ENCODE measurements at places on chromosomes 11 and 22. TPM values are rescaled to one million over a fixed set of nuclear protein-coding genes. Genes with fewer than 3 reads are reported as not detected.

DNA sequence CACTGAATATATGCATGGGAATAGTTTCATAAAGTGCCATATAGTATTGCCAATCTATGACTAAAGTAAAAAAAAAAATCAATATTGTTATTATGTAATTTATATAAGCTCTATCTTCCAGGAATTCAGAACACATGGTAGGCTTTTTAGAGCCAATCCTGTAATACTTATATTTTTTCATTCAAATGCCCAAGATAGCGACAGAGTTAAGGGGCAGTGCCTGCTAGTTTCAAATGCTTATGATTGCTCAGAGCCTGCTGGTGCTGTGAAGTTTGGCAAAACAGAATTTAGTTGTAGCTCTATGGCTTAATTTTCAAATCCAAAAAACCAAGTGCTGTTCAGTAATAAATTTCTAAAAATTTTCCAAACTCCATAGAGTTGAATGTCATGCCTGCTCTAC lies 39.0 kb upstream of the BLID start:
- DNase-seq = no peak

DNA sequence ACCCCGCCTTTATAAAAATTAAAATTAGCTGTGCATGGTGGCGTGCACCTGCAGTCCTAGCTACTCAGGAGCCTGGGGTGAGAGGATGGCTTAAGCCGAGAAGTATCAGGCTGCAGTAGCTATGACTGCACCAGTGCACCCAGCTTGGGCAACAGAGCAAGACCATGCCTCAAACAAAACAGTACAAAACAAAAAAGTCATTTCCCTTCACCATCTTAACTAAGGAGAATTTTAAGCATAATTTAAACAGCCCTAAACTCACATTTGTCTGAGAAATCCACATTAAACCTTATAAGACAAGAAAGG lies 23.3 kb upstream of the TFIP11 start:
- no peak for DNase-seq

DNA sequence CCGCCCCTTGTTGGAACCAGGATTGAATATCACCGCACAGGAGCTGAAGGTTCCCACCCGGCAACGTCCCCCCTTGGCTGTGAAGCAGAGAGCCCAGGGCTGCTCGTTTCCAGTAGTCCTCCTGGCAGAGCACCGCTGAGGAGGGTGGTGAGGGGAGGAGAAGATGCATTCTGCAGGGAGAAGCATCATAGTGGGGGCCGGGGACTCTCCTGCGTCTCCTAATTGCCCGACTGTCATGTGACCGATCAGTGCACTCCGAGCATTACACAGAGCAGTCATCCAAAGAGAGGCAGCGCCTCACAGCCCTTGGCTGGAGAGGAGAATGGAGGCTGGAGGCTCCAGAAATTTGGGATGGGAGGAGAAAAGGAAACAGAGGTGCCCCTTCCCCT lies 85.0 kb upstream of the SEPTIN5 start:
- DNase-seq = no peak

DNA sequence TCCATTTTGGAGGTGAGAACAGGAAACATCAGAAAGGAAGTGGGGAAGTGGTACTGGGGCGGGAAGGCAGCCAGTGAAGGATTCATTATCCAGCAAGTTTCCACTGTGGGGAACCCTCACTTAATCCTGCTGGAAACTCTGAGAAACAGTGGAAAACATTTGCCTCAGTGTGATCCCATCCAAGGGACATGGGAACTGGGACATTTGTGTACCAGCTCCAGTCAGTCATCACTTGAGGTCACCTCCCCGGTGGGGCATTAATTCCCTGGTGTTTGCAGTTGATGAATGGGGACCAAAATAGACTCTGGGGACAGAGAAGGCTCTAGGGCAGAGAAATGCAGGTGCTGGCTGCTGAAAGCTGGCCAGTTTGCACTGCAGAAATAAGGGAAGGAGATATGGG lies 599.9 kb downstream of the BUD13 start:
- DNase-seq = no peak

DNA sequence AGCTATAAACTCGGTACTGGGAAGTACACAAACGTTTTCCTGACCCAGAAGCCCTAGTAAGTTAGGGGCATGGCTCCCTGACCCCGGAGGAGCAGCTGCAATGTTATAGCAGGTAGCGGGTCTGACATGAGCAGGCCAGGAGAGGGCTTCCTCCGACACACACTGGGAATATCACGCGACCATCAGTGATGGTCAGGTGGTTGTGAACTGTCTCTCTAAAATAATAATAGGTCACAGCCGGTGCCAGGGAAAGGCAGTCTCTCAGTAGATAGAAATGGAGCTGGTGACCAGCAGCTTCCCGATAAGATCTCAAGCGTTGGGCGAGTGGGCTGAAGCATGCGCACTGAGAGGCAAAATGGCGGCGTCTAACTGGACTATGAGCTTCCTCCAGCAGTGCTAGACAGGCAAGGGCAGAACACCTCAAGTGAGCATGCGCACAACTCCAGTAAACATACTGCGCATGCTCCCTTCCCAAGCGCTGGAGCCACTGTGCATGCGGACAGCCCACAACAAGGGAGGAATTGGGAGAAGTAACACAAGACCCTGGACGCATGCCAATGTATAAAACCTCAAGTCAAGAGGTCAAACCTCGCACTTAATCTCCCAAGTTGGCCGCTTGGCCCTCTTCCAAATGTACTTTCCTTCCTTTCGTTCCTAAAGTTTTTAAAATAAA lies 22.3 kb upstream of the TESMIN start:
- no peak for DNase-seq

GRCh38 chr11:116680349-116681125 lies 92.2 kb downstream of the BUD13 start:
- DNase-seq = no peak

DNA sequence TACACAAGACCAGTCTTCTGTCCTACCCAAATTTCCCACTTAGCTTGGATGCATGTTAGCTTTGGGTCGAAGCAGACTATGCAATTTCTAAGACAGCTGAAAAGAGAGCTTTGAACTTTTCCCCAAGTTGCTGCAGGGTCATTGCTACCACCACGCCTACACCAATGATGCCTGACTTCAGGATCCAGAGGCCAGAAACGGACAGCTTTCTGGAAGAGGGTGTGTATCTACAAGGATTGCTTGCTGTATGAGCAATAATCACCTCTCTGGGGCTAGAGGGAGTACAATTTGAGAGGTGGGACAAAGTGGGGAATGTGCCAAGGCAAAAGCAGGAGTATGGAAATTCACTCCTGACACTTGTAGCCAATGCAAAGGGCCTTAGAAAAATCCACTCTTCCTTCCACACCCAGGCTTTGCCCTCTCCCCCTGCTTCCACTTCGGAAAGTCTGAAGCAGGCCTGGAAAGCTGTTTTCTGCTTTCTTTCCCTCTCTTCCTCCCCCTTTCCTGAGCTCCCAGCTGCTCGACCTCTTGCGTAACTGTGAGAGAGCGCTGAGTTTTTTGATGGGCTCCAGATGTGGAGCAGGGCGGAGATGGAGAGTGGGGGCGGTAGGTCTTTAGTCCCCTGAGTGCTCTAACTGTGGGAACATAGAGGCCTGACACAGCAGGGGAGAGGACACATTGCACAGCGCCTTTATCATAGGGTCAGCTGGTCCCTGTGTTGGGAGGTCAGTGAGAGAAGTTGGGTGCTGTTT lies 2.1 kb upstream of the PHLDB1 start:
- DNase-seq = no peak

DNA sequence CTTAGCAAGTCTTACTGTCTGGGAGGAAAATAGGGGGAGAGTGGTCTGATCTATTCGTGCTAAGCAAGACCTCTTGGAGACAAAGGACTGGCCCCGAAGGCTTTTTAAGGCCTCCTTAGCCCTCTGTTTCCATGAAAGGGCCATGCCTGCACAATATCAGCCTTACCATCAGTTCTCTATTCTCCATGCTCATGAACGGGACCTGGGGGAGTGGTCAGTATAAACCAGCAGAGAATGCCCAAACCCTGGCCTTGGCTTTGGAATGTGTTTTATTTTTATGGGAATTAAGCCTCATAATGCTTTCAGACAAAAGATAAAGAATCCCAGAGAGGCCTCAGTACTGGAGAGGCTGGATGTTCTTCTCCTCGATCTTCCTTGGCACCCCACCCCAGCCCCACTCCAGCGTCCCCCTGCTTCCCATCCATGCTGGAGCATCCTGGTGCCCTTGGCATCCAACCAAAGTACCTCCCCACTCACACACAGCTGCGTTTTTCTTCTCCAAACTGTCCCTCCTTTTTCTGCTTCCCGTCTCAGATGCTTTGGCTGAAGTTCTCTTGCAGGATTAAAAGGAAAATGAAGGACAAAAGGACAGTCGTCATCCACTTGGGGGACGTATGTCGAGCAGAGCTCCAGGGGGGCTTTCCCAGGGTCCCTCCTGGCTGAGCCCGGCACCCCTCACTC lies 18.6 kb downstream of the FXYD6 start:
- DNase-seq = no peak

DNA sequence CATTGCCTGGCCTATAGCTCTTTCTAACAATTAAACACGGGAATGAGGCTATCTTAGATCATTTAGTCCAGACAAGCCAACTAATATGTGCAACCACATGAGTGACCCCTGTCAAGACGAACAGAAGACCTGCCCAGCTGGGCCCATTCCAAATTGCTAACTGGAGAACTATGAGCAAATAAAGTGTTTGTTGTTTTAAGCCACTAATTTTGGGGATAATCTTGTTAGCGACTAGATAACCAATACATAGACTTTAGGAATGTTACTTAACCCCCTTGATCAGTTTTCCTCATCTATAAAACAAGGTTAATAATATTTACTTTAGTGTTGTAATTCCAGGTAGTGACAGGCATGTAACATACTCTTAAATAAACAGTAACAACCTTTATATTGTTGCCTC lies 848.3 kb downstream of the METTL15 start:
- no peak for DNase-seq

GRCh38 chr11:30255637-30256036 lies 24.8 kb downstream of the FSHB start:
- DNase-seq = no peak

DNA sequence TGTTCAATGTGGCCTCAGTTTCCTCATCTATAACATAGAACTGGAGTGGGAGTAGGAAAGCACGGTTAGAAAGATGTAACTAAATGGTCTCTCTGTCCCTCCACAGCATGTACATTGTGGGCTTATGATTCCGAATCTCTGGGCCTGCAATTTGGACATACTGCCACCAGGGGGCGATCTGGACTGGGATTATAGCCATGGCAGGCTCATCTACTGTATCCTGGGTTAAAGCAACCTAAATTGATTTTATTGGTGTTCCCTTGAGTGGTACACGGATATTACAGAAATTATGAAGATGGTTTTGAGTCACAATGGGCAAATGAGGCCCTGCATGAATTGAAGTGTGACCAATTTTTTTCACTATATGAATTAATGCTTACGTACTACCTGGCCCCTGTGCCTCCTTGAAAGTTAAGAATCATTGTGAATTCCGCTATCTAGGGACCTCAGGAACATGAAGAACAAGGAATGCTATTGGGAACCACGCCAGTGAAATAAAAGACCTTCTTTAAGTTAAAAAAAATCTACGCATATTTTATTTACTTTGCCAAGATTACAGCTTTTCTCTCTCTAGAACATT lies 32.9 kb downstream of the TST start:
- DNase-seq = no peak

GRCh38 chr11:116135891-116136290 lies 631.7 kb upstream of the CADM1 start:
- no peak for DNase-seq

DNA sequence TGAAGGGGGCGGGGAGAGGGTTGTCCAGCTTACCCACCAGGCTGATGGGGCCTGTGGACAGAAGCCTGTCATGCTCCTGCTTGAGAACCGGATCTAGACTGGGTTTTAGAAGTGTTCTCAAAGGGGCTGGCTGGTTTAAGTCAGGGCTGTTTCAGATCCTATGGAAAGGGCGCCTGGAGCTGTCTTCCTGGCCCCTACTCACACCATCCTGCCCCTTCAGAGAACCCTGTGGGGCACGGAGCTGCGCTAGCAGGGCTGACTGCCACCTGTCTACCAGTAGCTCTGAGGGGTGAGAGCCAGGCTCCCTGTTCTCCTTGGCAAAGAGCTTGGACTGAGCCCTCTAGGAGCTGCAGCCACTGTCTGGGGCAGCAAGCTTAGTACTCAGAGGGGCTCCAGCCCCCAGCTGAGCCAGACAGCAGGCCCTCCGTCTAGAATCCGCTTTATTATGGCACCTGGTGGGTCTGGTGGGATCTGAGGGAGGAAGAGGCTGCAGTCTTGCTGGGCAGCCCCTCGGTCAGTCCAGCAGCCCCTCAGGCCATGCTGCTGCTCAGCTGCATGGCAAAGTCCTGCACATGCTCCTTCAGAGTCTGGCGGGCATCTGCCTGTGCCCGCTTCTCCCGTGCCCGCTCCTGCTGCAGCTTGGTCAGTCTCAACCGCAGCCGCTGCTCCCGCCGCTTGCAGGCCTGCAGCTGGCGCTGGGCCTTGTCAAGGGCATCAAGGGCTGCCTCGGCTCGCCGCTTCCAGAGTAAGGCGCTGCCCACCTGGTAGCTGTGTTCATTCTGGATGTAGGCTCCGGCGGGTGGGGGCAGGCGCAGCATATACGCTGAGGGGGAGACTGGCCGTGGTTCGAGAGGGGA lies 2.3 kb downstream of the THAP7 start:
- DNase-seq = no peak

DNA sequence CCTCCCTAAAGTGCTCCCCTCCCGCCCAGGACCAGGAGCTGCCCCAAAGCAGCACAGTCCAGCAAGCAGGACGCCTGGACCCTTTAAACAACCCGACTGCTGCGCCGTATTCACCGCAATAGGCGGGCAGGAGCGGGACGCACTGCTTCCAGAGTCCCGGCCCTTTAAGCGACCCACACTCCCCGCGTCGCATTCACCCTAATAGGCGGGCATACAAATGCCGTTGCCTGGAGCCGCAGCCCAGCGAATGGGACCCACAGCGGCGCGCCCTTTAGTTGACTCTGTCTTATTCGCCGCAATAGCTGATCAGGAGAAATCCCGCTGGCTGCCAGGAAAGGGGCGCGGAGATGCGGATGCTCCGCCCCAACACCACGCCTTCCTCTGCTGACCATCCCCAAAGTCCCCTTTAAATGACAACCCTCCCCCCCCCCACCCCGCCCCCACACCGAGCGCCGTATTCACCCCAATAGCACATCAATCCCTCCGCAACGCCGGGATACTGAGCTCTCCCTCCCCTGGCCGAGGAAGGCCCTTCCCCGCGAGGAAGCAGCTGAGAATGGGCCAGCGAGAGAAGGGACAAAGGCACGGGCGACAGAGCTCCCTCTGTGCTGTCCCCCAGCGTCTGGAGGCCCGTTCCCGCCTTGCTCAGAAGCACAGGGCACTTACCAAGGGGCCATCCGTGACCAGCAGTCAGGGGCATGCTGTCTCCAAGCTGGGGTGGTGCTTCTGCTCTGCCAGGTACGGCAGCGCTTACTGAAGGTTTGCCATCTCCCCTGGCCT lies 4.7 kb downstream of the OSBPL5 start:
- peak; percentile 73 for DNase-seq

GRCh38 chr11:7905961-7906429 lies 25.1 kb downstream of the OR10A6 start:
- DNase-seq = no peak

GRCh38 chr22:48819961-48820360 lies 1007.7 kb downstream of the BRD1 start:
- no peak for DNase-seq

The EHF gene
- total RNA-seq = 392 TPM

The MMP8 gene
- total RNA-seq = not detected

The PGA5 gene
- total RNA-seq = 2.1 TPM

The OR51B4 gene
- 0.48 TPM for total RNA-seq

The MAML2 gene
- 68.2 TPM for total RNA-seq

The SLCO2B1 gene
- total RNA-seq = 32.3 TPM

The ETS1 gene
- 65.6 TPM for total RNA-seq

The ANKK1 gene
- 1.6 TPM for total RNA-seq

The DKK3 gene
- 18.2 TPM for total RNA-seq

All from breast epithelium (tissue), 4 donors.